ENCODE measurements at places on chromosomes 6 and 20. TPM values are rescaled to one million over a fixed set of nuclear protein-coding genes. Genes with fewer than 3 reads are reported as not detected.

Gene ETV7
- total RNA-seq = 4.8 TPM

Gene GNL1
- 44.7 TPM for total RNA-seq

DNA sequence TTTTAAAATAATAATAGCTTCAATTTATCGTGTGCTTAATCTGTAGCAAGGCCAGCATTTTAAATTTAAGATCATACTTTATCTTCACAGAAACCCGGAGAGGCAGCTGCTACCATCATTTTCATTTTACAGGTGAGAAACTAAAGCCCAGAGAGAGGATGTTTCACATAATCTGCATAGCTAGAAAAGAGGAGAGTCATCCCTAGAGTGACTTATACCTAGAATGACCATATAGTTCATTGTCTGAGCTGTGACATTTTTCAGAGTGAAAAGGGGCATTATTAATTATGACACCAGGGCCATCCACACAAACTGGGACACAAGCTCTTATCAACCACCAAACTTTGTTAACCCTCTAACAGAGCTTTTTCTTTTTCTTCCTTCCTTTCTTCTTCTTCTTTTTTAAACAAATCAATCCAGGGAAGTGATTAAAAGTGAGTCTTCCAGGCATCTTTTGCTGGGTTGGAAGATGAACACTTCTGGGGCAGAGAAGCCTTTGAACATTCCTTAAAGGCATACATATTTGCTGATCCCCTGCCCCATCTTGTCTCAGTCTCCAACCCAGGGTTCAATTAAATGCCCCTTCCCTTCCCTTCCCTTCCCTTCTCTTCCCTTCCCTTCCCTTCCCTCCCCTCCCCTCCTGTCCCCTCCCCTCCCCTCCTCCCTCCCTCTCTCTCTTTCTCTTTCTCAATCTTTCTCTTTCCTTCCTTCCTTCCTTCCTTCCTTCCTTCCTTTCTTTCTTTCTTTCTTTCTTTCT, 272.5 kb upstream of the JAG1 start:
- H3K4me3 ChIP-seq = no peak overlapping the region
- no peaks in the 10 kb centered on the region for H3K27me3 ChIP-seq
- DNase-seq = no peak

- no peak overlapping the region for H3K27ac ChIP-seq
- H3K4me1 ChIP-seq = no peaks in the 10 kb centered on the region
- no peak overlapping the region for H3K4me3 ChIP-seq
- no peaks in the 10 kb centered on the region for H3K27me3 ChIP-seq
Measured at GRCh38 chr6:162615016-162615705, 112.4 kb downstream of the PRKN start.

DNA sequence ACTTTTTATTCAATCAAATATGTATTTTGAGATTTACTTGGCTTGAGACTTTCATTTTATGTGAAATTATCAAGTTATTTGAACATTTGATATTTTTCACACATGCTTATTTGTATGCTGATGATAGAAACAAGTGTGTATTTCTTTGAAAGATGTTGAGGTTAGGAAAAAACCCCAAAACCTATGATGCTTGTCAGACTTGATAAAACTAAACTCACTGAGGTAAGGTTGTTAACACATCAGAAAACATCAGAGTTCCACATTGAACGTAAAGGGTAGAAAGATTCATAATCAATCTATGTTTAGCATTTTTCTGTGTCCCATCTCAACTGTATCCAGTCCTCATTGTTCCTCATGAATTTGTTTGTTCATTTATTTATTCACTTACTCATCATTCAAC, 12.2 kb downstream of the SF3B5 start:
- no peak overlapping the region for H3K4me3 ChIP-seq
- no peaks in the 10 kb centered on the region for H3K4me1 ChIP-seq
- H3K27ac ChIP-seq = no peak overlapping the region
- DNase-seq = no peak
- no peaks in the 10 kb centered on the region for H3K36me3 ChIP-seq
- H3K27me3 ChIP-seq = no peaks in the 10 kb centered on the region

DNA sequence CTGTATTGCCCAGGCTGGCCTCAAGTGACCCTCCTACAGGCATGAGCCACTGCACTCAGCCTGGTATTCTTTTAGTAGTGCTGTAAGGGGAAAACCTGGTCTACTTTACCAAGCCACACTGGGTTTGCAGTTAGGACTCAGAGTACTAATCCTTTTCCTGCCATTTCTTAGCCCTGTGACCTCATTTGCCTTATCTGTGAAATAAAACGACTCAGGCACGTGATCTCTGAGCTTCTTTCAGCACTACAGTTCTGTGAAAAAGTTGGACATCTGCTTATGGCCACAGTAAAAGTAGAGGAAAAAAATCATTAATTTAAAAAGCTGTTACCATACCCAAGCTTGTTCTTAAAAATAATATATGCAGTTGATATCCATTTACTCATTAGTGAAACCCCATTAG, 1007.5 kb downstream of the KIF16B start:
- no peaks in the 10 kb centered on the region for H3K36me3 ChIP-seq
- H3K27me3 ChIP-seq = no peaks in the 10 kb centered on the region
- DNase-seq = no peak
- no peaks in the 10 kb centered on the region for H3K4me1 ChIP-seq
- H3K4me3 ChIP-seq = no peak overlapping the region

- no peak for DNase-seq
- H3K27me3 ChIP-seq = no peaks in the 10 kb centered on the region
- no peak overlapping the region for H3K27ac ChIP-seq
Measured at GRCh38 chr6:143674483-143675381, 3.0 kb upstream of the PHACTR2 start.

DNA sequence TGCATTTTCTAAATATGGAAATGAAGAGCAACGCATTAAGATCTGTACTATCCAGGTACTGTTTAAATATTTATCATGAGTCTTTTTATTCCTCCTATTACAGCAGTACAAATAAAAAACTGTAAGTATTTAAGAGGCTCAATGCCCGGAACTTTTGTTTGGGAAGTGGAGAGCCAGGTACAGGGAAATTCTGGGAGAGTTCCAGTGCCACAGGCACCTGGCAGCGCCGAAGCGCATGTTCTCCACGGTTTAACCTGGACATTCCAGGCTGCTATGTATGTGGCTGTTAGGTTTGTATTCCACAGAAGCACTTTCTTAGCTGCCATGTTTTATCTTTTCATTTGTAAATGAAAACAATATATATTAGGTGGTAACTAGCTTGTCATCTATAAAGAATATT, 81.7 kb downstream of the PREP start:
- no peak for DNase-seq
- H3K27me3 ChIP-seq = no peaks in the 10 kb centered on the region
- H3K36me3 ChIP-seq = no peaks in the 10 kb centered on the region
- H3K4me3 ChIP-seq = no peak overlapping the region

GRCh38 chr20:48695255-48695654, 132.5 kb downstream of the PREX1 start:
- DNase-seq = no peak
- no peak overlapping the region for H3K4me3 ChIP-seq
- H3K27me3 ChIP-seq = no peaks in the 10 kb centered on the region
- H3K4me1 ChIP-seq = no peaks in the 10 kb centered on the region
- H3K36me3 ChIP-seq = no peaks in the 10 kb centered on the region

GRCh38 chr6:155291291-155291690, 23.0 kb downstream of the TFB1M start:
- no peaks in the 10 kb centered on the region for H3K27me3 ChIP-seq
- H3K4me3 ChIP-seq = no peak overlapping the region
- H3K36me3 ChIP-seq = no peaks in the 10 kb centered on the region
- no peak for DNase-seq

DNA sequence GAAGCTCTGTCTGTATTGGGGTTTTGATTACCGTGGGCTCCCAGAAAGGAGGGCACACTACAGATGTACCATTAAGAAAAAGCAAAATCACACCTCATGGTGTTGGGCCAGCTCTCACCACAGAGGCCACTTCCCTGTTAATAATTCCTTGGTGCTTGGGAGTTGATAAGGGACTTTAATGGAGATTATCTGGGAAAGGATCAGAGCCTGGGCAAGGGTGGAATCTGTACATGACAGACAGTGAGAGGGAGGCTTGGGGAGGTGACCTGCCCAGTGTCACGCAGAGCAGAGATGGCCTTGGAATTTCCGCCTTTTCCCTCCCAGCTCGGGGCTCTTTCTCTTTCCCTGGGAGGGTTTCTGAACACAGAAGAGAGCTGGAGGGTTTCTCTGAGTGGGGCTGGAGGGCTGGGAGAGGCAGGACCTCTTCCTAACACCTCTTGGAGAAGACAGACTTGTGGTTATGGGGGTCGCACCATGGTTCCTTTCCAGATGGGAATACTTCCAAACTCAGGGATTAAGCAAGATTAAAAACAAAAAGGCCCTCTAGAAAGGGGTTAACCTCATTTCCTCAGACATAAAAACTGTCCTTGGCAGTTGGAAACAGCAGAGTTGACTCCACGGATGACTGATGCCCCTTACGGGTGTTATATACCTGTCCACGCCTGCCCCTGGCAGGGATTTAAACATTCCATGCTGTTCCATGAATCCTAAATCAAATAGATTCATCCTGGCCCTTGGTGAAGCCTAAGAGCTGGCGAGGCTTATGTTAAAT, 16.8 kb upstream of the KCNK16 start:
- peaks cover 39% of the 10 kb centered on the region for H3K4me1 ChIP-seq
- no peak overlapping the region for H3K4me3 ChIP-seq

DNA sequence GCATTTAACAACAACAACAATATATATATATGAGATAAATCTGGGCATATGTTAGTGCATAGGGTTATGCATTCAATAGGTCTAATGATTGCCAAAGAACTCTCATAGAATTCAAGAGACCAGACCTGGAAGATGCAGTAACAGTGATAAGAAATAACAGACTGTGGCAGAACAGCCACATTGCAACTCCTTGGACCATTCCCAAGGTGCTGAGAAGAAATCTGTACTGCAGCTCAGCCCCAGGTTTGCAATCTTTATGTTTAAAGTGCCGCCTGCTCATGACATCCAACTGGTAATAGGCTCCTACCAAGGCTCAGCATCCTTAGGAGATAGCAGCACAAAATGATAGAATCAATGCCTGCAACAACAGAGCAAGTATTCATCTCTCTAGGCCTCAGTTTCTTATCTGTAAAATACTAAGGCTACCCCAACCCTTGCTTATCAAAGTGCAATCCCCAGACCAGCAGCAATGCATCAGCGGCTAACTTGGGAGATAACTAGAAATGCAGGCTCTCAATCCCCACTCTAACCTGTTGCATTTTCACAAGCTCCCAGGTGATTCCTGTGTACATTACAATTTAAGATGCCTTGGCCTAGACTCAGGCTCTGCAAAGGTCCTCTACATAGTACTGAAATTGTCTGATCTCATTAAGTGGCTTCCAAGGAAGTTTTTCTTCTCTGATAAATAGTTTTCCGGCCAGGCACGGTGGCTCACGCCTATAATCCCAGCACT, 30.6 kb upstream of the PIM1 start:
- H3K27me3 ChIP-seq = no peaks in the 10 kb centered on the region
- no peak overlapping the region for H3K27ac ChIP-seq
- peaks cover 27% of the 10 kb centered on the region for H3K4me1 ChIP-seq
- H3K4me3 ChIP-seq = no peak overlapping the region

DNA sequence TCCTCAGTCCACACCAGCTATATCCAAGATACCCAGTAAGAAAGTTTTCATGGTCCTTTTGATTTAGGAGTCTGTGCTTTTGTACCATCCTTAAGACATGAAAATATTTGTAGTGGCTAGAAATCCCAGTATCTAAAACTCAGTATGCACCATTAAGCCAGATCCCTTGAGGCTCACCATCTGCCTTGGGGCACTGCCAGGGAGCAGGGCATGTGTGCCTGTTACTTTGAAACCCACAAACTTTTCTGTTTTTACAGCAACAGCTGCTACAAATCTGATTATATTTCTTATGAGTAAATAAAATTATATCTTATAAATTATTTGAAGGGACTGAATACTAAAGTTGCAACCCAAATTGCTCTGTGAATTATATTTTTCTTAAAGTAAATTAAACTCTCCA, 290.5 kb upstream of the MANEA start:
- H3K36me3 ChIP-seq = no peaks in the 10 kb centered on the region
- DNase-seq = no peak
- H3K27me3 ChIP-seq = no peaks in the 10 kb centered on the region
- no peak overlapping the region for H3K4me3 ChIP-seq

GRCh38 chr6:87683890-87684289, 18.1 kb downstream of the AKIRIN2 start:
- no peaks in the 10 kb centered on the region for H3K4me1 ChIP-seq
- H3K36me3 ChIP-seq = no peaks in the 10 kb centered on the region
- H3K27me3 ChIP-seq = no peaks in the 10 kb centered on the region
- no peak overlapping the region for H3K27ac ChIP-seq
- DNase-seq = no peak

GRCh38 chr6:24064106-24064505, 61.9 kb upstream of the NRSN1 start:
- H3K4me1 ChIP-seq = no peaks in the 10 kb centered on the region
- no peaks in the 10 kb centered on the region for H3K36me3 ChIP-seq
- H3K27ac ChIP-seq = no peak overlapping the region

DNA sequence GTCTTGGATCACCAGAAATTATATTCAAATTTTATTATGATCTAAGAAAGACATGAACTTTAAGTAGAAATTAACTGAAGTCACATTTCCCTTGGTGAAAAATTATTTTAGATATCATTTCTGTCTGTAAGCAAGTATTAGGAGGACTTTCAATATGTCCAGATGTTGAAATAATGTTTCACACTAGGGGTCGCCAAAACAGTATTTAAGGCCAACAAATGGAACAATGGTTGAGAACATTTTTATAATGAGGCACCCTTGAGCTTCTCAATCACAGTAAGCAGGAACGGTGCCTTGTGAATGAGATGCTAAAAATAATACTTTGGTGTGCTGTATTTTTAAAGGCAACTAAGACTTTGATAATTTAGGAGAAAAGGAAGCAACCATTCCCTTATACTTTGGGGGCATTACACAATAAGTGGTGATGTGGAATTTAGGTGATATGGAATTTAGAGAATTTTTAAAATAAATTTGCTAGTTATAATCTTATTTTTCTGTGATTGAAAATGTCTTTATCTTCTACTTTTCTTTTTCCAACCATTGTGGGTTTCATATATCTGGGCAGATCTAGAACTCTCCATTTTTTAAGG, 9.6 kb upstream of the SF3B5 start:
- peak; percentile 89 for DNase-seq
- H3K4me3 ChIP-seq = no peak overlapping the region
- H3K4me1 ChIP-seq = peaks cover 3% of the 10 kb centered on the region
- no peak overlapping the region for H3K27ac ChIP-seq

DNA sequence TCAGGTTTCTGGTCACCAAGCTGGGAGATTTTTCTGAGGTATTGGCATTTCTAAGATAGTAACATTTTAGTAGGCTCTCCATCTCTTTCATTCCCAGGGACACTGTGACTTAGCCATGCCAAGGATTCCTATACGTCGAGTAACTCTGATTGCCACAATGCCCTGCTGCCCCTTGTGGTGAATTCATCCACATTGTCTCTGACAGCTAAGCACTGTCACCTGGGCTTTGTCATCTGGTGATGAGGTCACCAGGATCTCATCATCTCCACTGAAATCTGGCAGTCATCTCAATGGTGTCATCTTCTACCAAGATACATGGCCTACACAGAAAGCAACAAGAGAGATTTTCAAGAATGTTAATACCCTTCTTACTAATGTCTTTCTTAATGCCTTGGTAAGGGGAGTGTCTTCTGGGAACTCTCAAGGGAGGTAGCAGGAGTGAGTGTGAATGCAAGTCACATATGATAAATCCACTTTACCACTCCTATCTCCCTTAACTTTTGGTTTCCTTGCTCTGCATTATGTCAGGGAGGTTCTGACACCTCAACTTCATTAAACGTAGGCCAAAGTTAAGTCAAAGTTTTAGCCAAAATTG, 246.7 kb downstream of the CD109 start:
- H3K36me3 ChIP-seq = no peaks in the 10 kb centered on the region
- H3K4me3 ChIP-seq = no peak overlapping the region
- no peak for DNase-seq

Data from tibial nerve (tissue), 4 donors.